Caco-2 (cell line): ENCODE measurements at places on chromosomes 11 and 22. TPM values are rescaled to one million over a fixed set of nuclear protein-coding genes. Genes with fewer than 3 reads are reported as not detected.

Gene LRRC74B
- not detected in 2 replicates for total RNA-seq

Gene YPEL1
- total RNA-seq, result 1.2 and 1.3 TPM in 2 replicates

DNA sequence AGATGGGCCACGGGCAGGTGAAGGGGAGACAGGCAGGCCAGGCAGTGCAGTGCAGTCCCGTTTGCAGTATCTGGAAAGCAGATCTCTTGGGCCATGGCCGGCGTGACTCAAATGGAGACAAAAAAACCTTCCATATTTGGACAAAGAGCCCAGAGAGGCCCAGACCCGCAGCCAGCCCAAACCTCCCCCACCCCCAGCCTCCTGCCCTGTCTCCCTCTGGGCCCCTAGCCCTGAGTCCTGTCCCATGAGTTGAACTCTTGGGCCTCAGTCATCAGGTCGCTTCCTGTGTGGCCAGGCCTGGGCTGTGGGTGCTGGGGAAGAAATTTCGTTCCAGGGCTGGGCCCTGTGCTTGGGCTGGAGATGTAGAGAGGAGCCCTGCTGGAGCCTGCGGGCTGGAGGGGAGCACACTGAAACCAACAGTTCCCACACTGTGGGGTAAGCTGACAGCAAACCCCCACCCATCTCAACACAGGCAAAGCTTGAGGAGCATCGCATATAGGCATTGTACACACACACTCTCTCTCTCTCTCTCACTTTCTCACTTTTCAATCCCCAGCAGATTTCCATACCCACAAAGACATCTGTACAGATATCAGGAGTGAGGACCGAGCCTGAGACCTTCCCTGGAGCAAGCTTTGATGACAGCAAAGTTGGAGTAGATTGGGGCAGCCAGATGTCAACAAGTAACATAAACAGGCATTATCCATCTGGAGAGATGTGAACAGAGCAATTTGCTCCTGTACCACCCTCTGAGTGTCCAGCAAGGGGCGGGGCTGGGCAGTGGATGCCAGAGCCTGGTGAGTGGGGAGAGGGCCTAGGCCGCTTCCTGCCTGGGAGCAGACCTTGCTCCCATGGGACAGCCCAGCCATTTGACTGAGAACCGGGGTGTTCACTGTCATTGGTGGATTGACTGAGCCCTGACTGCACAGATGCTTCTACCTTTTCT is 17.2 kb downstream of the ARHGEF17 start:
- H3K27me3 ChIP-seq, result no peaks in the 10 kb centered on the region
- H3K36me3 ChIP-seq, result peaks cover 7% of the 10 kb centered on the region; the same call in 1 of the 2 replicates
- DNase-seq, result no peak
- no peak overlapping the region for H3K4me3 ChIP-seq
- no peak overlapping the region for H3K27ac ChIP-seq
- peaks cover 22% of the 10 kb centered on the region for H3K4me1 ChIP-seq

DNA sequence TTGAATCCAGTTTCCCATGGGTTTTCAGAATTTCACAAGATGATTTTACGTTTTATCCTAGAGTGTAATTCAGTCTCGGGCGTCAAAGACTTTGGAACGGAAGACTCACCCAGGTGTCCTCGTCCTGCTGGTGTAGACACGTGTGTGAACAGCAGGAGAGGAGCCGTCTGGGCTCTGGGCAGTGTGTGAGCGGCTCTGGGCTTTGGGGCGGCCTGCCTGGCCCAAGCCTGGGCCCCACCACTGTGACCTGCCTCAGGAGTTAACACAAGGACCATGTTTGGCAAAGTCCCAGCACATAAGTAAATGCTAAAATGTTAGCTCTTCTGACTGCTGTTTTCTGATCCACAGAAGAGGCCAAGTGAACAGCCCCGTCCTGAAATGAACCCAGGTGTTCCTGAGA is 1093.3 kb downstream of the BRD1 start:
- no peak for DNase-seq
- H3K4me1 ChIP-seq, result no peaks in the 10 kb centered on the region
- H3K4me3 ChIP-seq, result no peak overlapping the region
- H3K36me3 ChIP-seq, result no peaks in the 10 kb centered on the region
- H3K27ac ChIP-seq, result no peak overlapping the region

DNA sequence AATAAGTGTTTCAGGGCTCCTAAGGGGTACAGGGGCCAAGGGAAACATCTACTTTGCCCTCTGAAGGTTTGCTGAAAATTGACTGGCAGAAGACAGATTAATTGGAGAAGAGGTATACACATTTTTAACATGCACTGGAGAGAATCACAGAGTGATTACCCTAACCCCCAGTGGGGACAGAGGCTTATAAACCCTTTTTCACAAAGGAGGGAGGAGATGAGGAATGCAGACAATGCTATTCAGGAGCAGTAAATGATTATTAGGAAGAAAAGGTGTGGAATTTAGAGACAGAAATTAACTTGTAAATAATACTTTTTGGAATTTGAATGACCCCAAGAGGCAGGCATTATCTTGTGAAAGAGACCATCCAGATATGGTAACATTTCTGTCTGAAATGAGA is 582.4 kb upstream of the B3GAT1 start:
- H3K27me3 ChIP-seq, result no peaks in the 10 kb centered on the region
- no peaks in the 10 kb centered on the region for H3K36me3 ChIP-seq
- no peak for DNase-seq
- H3K4me3 ChIP-seq, result no peak overlapping the region
- H3K27ac ChIP-seq, result peak overlapping the region; percentile 3

- H3K36me3 ChIP-seq, result no peaks in the 10 kb centered on the region
- H3K27me3 ChIP-seq, result no peaks in the 10 kb centered on the region
- DNase-seq, result no peak
- no peak overlapping the region for H3K27ac ChIP-seq
- H3K4me3 ChIP-seq, result no peak overlapping the region
Measured at GRCh38 chr11:118827118-118827517, 36.2 kb upstream of the DDX6 start.

Gene SESN3
- total RNA-seq, result 28.2 and 29.2 TPM in 2 replicates

Gene GGTLC2
- 0.34 TPM in 1 of 2 replicates, not detected in the other for total RNA-seq

Gene CNTF
- 3.3 and 3.6 TPM in 2 replicates for total RNA-seq

DNA sequence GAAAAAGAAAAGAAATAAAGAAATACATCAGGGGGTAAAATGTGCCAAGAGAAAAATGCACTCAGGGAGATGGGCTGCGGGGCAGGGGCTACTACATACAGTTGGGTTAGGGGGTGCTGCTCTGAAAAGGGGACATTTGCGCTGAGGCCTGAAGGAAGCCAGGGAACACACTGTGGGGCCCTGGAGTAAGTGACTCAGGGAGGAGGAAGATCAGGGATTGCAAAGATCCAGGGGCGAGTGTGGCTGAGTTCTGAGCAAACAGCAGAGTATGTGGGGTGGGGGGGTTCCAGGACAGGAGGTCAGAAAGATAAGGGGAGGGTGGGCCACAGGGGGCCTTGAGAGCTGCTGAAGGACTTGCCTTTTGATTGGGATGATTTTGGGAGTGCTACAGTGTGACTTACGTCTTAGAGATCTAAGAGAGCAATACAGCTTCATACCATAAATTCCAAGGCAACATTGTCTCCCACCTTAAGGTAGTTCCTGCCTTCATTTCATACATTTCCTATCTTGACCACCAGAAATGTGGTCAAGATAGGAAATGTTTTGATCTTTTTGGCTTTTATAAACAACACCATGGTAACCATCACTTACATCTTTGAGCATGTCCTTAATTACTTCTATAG is 5.8 kb downstream of the A4GALT start:
- no peaks in the 10 kb centered on the region for H3K27me3 ChIP-seq
- no peak overlapping the region for H3K4me3 ChIP-seq
- DNase-seq, result no peak

DNA sequence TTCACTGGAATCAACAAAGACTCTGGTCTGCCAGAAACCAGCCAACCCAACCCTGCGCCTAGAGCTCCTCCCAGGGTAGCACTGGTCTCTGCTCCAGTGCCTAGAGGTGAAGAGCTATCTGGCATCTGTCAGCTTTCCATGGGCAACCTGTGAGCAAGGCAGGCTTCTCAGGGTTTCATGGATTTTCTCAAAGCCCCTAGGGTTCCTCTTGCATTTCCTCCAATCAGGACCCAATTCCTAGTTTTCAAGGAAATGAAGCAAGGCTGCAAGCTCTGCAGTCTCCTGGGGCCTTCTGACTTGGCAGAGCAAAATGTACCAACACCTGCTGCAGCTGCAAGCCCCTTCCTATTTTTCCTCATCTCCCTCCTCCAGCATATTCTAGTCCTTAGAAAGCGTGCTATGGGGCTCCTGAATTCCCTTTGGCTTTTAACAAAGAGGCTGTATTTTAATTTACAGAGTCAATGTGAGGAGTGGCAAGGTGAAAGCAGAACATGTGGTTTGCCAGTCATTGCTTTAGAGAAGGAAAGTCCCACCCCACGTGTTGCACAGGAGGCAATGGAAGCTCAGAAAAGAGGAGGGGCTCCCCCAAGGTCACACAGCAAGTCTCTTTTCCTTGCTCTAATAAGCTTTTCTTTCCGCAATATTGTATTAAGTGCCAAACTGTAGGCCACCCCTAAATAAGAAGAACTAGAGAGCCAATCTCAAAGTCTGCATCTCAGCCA is 33.0 kb upstream of the RIC3 start:
- no peaks in the 10 kb centered on the region for H3K27me3 ChIP-seq
- no peak overlapping the region for H3K4me3 ChIP-seq
- H3K36me3 ChIP-seq, result no peaks in the 10 kb centered on the region
- H3K27ac ChIP-seq, result no peak overlapping the region
- DNase-seq, result no peak
- H3K4me1 ChIP-seq, result no peaks in the 10 kb centered on the region

- peak overlapping the region; percentile 81 for H3K27ac ChIP-seq
- DNase-seq, result no peak
- H3K27me3 ChIP-seq, result no peaks in the 10 kb centered on the region
- H3K4me1 ChIP-seq, result peaks cover 41% of the 10 kb centered on the region
Measured at GRCh38 chr11:129804012-129804411, 11.6 kb upstream of the TMEM45B start.

Gene ATP5MG
- 537 and 576 TPM in 2 replicates for total RNA-seq

Gene ZDHHC24
- total RNA-seq, result 25.1 and 26.9 TPM in 2 replicates

DNA sequence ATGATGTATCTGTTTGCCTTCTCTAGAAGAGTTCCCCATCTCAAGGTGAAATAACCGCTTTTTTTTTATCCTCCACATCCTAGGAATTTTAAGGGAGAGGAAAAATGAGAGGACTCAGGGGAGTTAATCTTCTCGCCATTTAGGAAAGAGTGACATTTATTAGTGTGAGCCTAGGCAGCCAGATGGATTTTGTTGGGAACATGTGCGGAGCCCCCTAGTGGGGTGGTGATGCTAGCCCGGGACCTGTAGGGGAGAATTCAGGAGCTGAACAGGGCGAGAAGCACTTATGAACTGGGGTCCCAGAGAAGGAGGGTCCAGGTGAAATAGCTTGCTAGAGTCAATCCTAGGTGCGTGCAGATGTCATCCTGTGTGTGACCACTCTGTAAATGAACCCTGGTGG is 10.7 kb downstream of the IL17RA start:
- DNase-seq, result peak; percentile 39
- no peak overlapping the region for H3K27ac ChIP-seq
- H3K36me3 ChIP-seq, result no peaks in the 10 kb centered on the region
- H3K4me3 ChIP-seq, result no peak overlapping the region

- DNase-seq, result no peak
- no peaks in the 10 kb centered on the region for H3K4me1 ChIP-seq
- no peak overlapping the region for H3K4me3 ChIP-seq
- H3K27ac ChIP-seq, result no peak overlapping the region
- H3K36me3 ChIP-seq, result no peaks in the 10 kb centered on the region
Measured at GRCh38 chr11:97201743-97202612, 812.2 kb downstream of the JRKL start.

- H3K4me1 ChIP-seq, result peaks cover 15% of the 10 kb centered on the region
- no peaks in the 10 kb centered on the region for H3K36me3 ChIP-seq
- no peak overlapping the region for H3K27ac ChIP-seq
- no peaks in the 10 kb centered on the region for H3K27me3 ChIP-seq
- no peak for DNase-seq
- H3K4me3 ChIP-seq, result no peak overlapping the region
Measured at GRCh38 chr11:108906329-108906728, 241.5 kb downstream of the DDX10 start.

Gene CBLIF
- total RNA-seq, result not detected in 2 replicates

Gene ARHGAP20
- total RNA-seq, result 0.05 TPM in 1 of 2 replicates, not detected in the other

DNA sequence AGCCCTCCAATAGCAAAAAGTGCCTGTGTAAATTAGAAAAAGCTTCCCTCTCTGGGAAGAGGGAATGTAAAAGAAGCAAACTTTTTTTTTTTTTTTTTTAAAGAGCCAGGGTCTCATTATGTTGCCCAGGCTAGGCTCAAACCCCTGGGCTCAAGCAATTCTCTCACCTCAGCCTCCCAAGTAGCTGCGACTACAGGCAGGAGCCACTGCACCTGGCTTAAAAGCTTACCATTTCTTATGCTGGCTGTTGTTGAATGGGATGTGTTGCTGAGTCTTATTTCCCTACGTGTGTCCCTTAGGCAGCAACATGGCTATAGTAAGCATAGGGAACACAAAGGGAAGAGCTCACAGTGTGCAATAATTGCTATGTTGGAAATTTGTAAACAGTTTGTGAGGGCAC is 225.5 kb upstream of the CCDC90B start:
- peaks cover 10% of the 10 kb centered on the region for H3K4me1 ChIP-seq
- H3K27ac ChIP-seq, result no peak overlapping the region
- no peaks in the 10 kb centered on the region for H3K36me3 ChIP-seq
- no peak for DNase-seq
- no peak overlapping the region for H3K4me3 ChIP-seq

DNA sequence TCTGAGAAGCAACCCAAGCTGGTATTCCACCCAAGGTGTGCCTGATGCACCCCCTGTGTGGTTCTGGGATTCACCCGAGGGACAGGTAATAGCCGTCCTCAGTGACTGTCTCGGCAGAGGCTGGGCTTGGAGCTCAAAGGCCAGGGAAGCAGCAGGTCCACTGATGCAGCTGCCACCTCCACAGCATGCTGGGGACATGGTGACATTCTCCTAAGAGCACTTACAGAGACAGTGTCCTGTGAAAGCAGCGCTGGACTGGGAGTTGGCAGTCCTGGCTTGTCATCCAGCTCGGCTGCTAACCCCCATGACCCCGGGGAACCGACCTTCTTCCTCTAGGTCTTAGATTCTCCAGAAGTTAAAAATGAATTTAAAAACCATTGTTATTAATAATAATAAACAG is 72.8 kb downstream of the RPUSD4 start:
- no peaks in the 10 kb centered on the region for H3K27me3 ChIP-seq
- no peaks in the 10 kb centered on the region for H3K36me3 ChIP-seq
- H3K27ac ChIP-seq, result no peak overlapping the region
- H3K4me1 ChIP-seq, result no peaks in the 10 kb centered on the region
- no peak overlapping the region for H3K4me3 ChIP-seq

Gene PTGDR2
- 0.09 and 0.19 TPM in 2 replicates for total RNA-seq

Gene C1QTNF5
- 0.56 and 1.2 TPM in 2 replicates for total RNA-seq

Gene SPI1
- not detected in 2 replicates for total RNA-seq

Gene C11orf16
- total RNA-seq, result not detected in 2 replicates

Gene ZP1
- not detected in 2 replicates for total RNA-seq

Gene CARD16
- 0.77 and 1.5 TPM in 2 replicates for total RNA-seq

Gene NEFH
- total RNA-seq, result not detected in 2 replicates

Gene SLN
- total RNA-seq, result not detected in 2 replicates

Gene TSPAN32
- 0.97 and 1.2 TPM in 2 replicates for total RNA-seq

Gene PKP3
- 143 and 149 TPM in 2 replicates for total RNA-seq
